ENCODE measurements at places on chromosomes 13 and 19.

DNA sequence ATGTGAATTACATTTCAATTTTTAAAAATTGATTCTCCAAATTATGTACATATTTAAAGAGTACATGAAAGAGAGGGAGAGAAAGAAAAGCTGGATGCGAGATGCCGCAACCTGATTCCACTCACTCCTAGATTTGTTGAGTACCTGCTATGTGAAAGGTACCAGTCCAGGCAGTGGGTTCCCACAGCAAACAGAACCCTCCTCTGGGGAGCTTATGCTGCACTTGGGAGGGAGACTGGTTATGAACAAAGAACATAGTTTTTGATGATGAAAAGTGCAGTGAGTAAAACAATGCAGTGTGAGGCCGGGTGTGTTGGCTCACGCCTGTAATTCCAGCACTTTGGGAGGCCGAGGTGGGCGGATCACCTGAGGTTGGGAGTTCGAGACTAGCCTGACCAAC, 43.4 kb downstream of the ACTN4 start:
- no peak for DNase-seq

DNA sequence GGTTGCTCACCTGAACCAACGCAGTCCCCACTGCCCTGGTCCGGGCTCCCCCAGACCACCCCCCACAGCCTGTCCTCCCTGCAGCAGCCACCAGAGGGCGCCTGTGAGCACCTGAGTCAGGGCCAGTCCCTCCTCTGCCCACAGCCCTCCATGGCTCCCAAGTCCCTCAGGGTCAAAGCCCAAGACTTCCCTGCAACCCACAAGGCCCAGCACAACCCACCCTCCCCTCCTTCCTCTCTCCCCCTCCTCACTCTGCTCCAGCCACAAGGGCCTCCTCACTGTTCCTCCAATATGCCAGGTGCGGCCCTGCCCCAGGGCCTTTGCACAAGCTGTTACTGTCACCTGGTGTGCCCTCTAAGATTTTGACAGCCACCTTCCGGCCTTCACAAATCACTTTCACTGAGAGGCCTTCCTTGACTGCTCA, 10.9 kb downstream of the GNA15 start:
- DNase-seq: no peak

DNA sequence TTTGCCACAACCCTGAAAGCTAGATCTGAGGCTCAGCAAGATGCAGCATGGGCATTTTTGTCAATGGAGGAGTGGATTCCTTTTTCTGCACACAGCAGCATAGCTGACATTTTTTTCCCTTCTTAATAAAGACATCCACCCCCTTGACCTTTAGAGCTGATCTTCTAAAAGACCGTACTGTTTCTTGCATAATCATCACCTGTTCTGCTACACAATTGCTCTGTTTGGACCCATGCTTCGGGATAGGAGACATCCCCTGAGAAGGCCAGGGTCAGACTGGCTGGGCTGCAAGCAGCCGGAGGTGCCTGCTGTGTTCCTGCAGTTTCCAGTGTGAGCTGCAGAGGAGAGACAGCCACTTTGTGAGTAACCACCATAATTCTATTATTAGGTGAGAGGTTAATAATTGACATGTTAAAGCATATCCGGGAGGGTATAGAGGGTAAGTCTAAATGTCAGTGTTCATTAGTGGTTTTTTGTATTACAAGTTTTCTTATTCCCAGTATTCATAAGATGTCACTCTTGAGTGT, 108.5 kb upstream of the C1QTNF9B start:
- peak; percentile 60 for DNase-seq

- DNase-seq: no peak
Observed at GRCh38 chr19:38842439-38843174, 7.2 kb downstream of the HNRNPL start.

GRCh38 chr13:21834521-21834920, 163.6 kb downstream of the FGF9 start:
- no peak for DNase-seq

DNA sequence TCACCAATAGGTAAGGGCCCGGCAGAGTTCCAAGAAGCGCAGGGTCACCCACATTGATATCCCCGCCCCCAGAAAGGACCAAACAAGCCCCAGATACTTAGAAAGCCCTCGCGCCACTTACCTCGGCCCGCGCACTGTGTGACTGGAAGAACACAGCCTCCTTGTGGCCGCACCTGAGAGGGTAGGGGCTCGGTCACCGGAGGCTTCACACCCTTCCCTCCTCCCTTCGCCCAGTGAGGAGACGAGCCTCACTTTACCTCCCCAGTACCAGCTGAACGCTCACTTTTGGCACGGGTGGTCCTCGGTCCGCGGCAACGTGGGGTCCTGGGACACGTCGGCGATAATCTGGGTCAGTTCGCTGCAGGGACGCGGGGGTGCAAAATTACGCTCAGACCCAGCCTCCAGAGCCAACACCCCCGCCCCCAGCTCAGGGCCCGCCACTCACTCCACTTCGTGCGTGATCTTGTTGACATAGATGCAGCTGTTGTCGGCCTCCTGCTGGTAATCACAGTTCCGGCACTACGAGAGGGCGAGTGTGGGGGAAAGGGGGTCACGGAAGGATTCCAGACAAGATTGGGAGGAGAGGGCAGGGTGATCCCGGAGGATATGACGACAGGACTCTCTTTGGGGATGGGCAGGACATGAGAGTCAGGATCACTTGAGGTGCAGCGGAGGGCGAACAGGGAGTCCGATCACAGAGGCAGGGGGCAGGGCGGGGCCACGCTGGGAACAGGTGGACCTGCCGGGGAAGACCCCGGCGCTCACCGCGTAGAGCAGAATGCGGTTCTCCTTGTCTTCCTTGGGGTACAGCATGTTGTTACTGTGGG, 568 bp downstream of the POLR2I start:
- no peak for DNase-seq

DNA sequence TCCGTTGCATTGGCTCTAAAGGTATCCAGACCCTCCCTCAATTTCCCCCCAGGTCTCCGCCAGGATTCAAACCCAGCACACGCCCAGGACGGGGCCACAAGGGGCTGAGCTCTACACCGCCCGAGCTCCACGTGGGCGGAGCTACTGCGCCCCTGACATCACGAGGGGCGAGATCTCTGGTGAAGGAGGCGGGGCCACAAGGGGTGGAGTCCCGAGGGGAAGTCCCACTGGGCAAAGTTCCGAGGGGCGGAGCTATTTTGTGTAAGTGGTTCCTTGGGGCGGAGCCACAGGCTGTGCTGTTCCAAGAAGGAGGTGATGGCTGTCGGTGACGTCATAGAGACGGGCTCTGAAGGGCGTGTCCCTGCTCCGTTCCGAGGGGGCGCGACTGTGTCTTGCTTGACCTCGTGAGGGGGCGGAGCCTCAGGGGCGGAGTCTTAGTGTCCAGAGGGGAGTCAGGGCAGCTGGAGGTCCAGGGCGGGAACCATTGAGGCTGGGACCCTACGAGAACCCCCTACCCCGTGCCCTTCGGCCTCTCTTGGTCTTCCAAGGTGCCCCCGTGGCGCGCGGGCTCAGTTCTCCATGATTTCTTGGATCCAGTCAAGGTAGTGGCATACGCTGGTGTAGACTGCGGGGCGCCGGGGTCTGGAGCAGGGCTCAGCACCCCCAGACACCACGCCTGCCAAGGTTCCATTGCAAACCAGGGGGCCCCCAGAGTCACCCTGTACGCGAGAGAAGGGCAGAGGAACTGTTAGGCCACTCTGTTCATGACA, 1.3 kb upstream of the KLK8 start:
- DNase-seq: peak; percentile 7

DNA sequence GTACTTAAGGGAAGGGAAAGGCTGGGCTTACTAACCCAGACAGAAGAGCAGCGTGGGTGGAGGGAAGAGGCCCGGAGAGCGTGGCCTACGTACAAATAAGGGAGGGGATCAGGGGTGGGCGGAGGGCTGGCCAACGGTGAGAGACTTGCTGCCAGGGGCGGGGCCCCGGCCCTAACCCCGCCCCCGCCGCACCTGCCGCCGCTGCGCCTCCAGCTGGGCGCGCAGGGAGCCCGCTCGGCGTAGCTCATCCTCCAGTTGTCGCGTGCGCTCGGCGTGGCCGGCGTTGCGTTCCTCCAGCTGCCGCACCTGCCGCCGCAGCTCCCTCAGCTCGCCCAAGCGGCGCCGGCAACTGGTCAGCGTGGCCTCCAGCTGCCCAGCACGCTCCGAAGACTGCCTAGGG, 5.7 kb downstream of the HOOK2 start:
- no peak for DNase-seq

DNA sequence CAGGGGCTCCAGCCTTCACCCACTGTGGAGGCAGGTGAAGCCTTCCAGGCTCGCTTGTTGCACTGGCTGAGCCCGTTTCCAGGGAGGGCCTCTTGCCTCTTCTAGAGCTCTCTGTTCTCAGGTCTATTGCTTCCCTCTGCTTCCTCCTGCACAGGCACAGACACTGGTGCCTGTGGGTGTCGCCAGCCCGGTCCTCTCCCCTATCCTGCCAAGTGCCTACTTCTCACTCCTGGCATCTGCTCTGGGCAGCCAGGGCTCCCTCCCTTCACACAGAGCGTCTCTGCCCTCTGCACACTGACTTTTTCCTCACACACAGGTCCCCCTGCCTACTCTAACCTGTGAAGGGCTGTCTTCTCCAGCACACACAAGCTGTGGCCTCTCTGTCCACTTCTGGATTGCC, 60.3 kb downstream of the SLC7A9 start:
- no peak for DNase-seq

DNA sequence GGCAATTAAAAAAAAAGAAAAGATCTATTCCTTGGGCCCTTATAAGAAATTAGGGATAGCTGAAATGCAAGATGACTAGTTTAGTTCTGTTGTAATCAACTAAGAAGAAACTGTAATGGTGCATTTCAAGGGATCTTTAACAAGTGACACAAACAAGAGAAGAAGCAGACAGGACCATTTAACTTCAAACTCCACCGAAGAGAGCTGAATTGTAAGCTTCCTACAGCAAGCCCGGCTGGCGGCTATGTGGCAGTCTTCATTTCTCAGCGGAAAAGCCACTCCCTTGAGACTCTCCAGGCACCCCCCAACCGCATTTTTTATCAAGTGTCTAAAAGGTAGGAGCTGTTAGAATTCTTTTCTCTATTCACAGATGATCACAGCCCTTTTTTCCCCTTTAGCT, 305.2 kb upstream of the ZNF507 start:
- no peak for DNase-seq

GRCh38 chr19:6011794-6012193, 33.9 kb upstream of the RANBP3 start:
- DNase-seq: no peak

DNA sequence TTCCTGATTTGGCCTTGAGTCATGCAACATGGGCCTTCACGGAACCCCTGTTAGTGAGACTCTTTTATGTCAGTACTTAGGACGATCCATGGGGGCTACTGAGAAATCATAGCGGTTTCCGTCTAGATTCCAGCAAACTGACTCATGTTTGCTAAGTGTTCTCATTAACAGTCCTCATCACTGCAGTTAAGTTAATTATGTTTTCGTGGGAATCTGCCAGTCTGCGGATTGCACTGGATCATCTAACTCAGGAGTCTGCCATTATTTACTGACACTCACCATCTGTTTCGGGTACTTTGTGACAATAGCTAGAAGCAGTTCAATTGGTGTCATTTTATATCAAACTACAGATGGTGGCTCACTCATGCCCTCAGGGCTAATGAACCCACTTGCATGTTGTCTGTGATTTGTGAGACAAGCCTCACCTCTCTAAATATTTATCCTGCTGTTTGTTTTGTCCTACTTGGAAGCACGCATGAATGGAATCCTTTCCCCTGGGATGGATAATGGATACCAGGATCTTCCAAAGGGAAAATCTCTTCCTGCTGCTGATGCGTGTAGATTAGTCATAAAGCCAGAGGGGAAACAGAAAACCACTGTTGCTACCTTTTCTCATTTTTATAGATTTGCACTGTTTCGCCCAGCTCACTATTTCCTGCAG, 61.8 kb downstream of the RAB20 start:
- DNase-seq: peak; percentile 67

DNA sequence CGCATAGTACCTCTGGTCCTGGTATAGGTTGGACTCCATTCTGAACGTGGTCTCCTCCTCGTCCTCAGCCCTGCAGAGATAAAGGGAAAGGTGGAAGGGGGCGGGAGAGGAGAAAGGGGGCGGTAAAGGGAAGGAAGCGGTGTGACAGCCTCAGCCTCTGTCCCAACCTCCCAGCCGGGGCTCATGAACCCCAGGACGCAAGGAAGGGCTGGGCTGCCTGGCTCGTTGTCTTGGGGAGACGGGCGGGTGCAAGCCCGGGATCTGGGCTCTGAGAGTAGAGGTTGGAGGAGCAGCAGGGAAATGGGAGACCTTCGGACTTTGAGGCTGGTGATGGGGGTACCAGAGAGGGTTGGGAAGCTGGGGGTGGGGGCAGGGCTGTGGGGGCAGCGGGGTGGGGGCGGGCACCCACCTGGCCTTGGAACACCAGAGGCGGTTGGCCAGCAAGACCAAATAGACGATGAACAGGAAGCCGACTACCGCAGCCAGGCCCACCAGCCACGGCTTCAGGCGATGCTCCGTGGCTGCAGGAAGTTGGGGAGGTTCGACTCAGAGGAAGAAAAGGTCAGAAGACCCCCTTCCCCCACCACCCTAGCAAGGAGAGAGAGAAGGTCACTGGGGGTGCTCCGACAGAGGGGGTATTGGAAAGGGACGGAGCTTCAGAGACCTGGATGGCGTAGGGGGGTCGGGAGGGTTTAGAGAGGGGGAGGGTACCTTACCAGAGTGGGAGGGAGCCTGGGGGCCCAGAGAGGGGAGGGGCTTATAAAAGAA, 1.7 kb downstream of the SMIM24 start:
- DNase-seq: no peak

- DNase-seq: no peak
Observed at GRCh38 chr13:42625611-42626010, 51.7 kb downstream of the TNFSF11 start.

GRCh38 chr13:59126474-59126873, 1037.3 kb downstream of the DIAPH3 start:
- no peak for DNase-seq

DNA sequence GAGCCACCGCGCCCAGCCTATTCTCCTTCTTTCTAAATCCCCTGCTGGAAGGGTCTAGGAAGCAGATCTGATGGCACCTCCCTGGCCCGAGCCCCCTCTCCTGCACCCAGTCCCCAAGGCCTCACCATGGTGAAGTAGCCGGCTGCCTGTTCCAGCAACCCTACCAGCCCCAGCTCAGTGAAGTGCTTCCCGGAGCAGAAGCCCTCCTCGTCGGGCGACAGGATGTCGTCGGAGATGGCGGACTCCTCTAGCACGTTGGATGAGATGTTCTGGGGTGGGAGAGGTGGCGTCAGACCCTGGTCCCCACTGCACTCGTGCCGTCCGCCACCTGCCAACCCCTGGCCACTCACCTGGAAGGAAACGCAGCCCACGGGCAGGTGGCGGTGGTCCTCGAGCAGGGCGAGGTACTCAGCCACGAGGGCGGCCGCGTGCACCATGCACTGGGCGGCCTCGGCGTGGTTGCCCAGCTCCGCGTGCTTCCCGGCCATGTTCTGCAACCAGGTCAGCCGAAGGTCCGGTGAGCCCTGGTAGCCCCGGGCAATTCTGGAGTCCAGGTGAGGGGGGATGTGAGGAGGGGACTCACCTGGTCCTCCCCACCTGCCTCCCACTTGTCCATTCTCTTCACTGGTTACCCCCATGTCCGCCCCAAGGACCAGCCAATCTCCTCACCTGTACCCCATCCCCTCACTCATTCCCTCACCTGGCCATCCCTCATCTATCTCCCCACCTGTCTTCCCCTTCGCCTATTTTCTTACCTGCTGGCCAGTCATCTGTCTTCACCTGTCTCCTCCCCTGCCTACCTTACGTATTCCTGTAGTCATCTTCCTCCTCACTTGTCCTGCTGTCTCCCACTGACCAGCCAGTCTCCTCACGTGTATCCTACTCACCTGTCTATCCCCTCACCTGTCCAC, 11.5 kb upstream of the KANK2 start:
- no peak for DNase-seq

All from renal cortical epithelial cell (primary cell).